ENCODE measurements at places on chromosomes 1 and 21.
A peak's percentile ranks its signal among the peaks of the same experiment; 100 is the strongest.

DNA sequence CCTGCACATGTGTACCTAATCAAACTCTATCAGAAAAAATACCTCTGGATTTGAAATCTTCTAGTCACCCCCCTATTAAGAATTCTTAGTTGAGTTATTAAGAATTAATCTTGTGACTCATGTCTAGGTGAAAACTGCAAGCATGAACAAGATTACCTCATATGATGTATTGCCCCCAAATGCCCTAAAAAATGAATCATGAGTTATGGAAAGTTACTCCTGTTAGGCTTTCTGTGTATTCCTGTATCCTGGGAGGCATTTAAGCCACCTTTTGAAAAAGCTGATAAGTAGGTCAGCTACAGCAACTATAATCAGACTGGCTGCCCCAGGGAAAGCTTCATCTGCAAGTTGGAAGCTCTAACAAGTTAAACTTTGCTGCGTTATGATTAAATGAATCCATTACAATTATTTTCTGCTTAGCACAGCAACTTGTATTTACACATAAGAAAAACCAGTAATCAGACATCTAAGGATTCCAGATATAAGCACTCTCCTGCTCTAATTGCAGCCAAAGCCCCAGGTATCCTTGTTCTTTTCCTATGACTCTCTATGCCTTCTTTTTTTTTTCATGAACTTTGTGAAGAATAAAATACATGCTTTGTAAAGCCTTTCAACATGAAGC lies 147.7 kb downstream of the NTPCR start:
- no peak for DNase-seq

GRCh38 chr1:51469518-51469917 lies 49.5 kb downstream of the EPS15 start:
- no peak for DNase-seq

GRCh38 chr1:100322436-100323211 lies 29.7 kb upstream of the CDC14A start:
- DNase-seq = peak; percentile 63

DNA sequence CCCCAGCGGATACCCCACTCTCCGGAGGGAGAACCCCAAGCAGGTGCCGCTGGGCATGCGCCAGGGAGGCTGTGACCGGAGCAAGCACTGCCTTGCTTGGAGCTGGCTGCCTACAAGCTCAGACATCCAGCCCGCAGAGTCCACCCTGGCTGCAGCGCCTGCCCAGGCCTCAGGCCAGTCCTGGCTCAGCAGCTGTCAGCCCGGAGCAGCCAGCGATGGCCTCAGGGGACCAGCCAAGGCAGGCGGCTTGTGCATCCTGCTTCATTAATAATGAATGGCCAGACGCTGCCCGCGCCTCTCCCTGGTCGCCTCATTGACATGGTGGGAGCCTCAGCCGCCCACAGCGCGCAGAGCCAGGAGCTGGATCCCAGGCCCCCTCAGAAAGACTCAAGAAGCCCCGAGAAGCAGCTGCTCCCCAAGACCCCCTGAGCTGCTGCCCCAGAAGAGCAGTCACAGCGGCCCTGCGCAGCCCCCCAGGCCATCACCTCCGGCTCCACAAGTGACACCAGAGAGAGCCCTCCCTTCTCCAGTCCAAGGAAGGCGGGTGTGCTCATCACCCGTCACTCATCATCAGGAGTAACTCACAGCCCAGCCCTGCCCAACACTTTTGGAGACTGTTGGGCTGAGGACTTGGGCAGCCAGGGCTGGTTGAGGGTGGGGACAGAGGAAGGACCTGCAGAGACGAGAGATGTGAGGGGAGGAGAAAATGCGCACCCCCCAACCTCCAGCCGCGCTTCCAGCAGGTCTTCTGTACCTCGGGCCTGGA lies 19.6 kb downstream of the KCNAB2 start:
- no peak for DNase-seq

GRCh38 chr1:164693564-164694359 lies 134.8 kb downstream of the PBX1 start:
- DNase-seq = no peak

DNA sequence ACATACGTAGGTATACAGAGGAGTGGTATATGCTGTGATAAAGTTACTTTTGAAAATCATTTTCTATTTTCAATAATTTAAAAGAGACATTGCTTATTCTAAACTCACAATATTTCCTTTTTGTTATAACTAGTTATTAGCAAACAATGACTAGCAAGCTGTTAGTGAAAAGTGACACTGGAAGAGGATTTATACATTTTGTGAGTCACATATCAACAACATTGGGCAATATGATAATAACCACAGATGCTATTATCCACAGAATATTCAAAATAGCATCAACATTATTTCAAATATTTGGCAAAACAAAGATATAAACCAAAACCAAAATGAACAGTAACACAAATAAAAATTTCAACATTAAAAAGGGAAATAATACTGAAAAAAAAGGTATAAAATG lies 104.0 kb upstream of the HP1BP3 start:
- no peak for DNase-seq

GRCh38 chr1:222387007-222387814 lies 160.7 kb downstream of the HHIPL2 start:
- DNase-seq = no peak

DNA sequence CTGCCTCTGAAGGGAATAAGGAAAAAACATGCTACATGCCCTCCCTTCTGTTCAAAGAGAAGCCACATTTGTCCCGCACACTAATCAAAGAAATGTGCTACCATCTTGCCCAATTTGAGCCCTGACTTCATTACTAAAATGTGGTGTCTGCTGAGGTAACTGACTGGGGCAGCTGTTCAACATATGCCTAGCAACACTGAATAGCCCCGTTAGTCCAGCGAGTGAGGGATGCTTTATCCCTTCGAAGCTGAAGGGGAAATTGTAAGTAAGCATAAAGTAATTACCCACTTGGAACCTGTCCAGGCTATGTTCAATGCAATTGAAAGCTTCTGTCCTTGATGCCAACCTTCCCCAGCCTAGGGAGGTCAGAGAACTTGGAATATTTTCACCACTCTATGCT lies 310.6 kb downstream of the SEC16B start:
- no peak for DNase-seq

DNA sequence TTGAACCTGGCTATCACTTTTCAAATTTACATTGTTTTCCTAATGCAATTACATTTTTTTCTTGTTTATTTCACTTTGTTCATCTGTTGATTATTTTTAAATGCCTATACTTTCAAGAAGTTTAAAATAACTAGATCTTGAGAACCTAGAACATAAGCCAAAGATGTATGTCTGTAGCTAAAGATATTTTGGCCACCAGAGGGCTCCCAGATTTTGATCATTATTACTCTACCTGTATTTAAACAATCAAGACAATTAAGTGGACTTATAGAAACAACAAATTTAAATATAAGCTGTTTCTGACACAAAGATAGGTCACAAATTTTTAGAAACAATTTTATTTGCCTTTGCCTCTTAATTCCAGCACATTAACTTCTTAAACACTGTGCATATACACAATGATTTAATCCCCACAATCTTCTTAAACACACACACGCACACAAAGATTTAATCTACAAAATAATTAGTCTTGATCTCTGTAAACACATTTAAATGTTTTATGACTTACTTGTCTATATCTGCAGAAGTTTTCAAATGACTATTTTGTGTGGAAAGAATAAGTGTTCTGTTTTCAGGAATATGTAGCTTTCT lies 380.0 kb downstream of the DSCAM start:
- no peak for DNase-seq

DNA sequence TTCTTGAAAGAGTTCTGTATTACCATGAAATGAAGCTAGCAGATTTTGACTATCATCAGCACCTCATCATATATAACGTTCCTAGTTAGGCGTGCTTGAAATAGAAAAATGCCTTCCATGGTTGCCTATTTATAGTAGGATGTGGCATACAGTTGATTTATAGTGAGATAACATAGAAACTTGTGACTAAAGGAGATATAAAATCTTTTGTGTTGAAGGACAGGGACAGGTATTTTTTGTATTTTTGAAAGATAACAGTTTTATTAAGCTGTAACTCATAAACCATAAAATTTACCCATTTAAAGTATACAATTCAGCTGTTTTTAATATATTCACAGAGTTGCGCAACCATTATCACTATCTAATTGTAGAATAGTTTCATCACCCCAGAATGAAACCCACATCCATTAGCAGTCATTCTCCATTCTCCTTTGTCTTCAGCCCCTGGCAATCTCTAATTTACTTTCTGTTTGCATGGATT lies 19.3 kb downstream of the SPEN start:
- DNase-seq = no peak

- DNase-seq = no peak
These were observed 18.0 kb downstream of the SLAMF1 start for GRCh38 chr1:160628799-160629263.

GRCh38 chr1:35499652-35500176 lies 57.5 kb downstream of the KIAA0319L start:
- DNase-seq = no peak

Data from AG09309 (cell line).